Mesenchymal stem cell (in vitro differentiated cells and primary cell): ENCODE measurements at places on chromosomes 7 and 10.

- DNase-seq = peak; percentile 4
These were observed 266.0 kb downstream of the USP6NL start for GRCh38 chr10:11345224-11346054.

GRCh38 chr10:114347241-114347640, 57.1 kb downstream of the AFAP1L2 start:
- DNase-seq = peak; percentile 86

DNA sequence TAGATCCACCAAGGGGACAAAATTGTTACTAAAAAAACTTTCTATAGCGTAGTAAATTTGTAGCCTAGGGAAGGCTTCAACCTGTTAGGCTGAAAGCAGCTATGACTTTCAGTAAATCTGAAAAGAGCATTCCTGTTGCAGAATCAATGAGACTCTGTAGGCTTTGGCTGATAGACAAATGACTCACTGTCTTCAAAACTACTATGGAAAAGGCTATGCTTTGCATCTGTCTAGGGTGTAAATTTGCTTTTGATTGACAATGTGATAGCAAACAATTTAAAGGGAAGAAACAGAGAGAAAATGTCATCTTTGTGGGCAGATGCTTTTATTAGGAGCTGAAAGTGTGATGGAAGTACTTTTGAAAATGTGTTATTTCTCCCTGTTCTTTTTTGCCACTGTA, 60.6 kb downstream of the ARL5B start:
- no peak for DNase-seq

GRCh38 chr7:98753989-98754479, 115.8 kb downstream of the TMEM130 start:
- DNase-seq = no peak

DNA sequence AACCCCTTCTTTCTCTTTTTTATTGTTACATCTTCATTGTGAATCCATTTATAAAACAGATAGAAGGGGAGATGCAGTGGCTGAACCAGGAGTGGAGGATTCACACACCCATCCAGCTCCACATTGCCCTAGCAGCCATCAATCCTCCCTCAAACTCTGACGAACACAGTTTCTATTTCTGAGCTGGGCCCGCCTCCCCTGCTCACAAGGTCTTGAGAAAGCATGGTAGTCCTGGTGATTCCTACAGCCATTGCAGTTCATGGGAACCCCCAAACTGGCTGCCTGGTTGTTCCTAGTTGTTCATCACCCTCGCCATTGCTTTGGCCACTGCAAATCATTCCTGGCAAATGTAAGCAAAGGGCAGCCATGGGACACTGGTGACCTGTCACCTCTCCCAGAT, 258.5 kb upstream of the AOAH start:
- no peak for DNase-seq

- DNase-seq = peak; percentile 79
These were observed 182.1 kb downstream of the ZMYND11 start for GRCh38 chr10:317271-317769.

- no peak for DNase-seq
These were observed 784.5 kb upstream of the C7orf33 start for GRCh38 chr7:147805996-147806576.

GRCh38 chr10:380313-380940, 245.2 kb downstream of the ZMYND11 start:
- DNase-seq = no peak

DNA sequence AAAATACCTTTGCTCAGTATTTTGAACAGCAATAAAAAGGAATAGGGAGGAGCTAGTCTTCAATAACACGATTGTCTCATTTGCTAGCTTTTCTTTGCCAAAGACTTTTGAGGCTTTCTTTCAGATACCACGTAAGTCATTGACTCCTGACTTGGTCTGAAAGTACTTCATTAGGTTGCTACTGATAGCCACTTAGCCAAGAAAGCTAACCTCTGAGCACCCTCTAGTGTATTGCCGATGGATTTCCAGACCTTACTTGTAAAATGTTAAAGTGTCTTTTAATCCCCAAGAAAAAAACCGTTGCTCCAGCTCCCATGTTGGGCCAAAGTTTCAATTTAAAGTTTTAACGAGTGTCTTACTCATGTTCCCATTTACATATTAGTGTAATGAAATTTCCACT, 63.4 kb upstream of the STRIP2 start:
- no peak for DNase-seq

GRCh38 chr10:99605351-99605750, 14.9 kb downstream of the SLC25A28 start:
- DNase-seq = no peak

DNA sequence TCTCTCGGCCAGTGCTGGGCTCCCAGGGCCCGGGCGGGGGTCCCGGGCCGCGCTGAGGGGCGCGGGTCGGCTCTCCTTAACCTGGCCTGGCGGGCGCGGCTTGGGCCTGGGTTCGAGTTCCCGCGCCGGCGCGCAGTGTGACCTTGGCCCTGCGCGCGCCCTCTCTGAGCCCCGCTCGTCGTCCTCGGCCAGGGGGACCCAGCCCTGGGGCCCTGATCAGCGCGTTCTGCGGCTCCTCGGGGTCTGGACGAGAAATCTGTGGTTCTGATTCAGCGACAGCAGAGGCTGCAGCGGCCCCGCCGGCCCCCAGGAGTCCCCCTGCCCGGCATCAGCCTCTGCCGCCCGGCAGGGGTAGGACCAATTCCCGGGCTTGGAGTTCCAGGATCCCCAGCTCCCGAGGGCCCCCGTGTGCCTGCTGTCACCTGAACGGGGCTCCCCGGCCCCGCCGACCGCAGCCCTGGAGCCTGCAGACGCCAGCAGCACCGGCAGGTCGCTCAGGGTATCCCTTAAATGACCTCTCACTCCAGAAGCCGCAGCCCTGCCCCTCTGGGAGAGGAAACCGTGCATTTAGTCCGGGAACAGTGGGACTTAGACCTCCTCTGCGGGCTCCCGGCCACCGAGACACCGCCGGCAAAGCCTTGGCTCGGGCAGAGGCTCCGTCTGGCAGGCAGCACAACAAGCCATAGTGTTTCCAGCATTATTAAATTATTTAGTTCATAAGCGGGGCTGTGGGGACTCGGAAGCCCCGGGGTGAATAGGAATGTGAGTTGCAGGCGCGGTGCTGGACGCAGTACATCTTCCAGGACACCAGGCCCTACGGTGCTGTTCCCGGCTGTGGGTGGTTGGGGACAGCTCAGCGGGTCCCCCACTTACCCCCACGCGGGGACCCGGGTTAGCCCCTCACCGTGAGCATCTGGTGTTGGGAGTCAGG, 572 bp downstream of the CHST12 start:
- peak; percentile 64 for DNase-seq

DNA sequence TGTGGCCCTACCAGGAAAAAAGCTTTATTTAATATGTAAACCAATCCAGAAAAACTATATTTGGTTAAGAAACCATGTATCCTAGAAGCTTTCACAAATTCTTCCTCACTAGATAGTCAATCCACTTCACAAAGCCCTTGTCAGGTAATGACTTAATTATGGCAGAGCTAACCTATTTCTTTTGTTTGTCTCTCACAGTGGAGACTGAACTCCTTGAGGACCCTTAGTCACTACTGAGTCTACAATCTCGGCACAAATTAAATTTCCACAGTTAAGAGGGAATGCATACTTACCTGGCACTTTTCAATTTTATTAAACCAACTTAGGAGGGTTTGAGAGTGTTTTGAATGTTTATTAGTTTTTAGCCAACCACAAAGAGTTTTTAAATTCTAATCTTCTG, 23.0 kb downstream of the WAPL start:
- no peak for DNase-seq

GRCh38 chr10:73591935-73592699, 975 bp upstream of the USP54 start:
- peak; percentile 54 for DNase-seq

DNA sequence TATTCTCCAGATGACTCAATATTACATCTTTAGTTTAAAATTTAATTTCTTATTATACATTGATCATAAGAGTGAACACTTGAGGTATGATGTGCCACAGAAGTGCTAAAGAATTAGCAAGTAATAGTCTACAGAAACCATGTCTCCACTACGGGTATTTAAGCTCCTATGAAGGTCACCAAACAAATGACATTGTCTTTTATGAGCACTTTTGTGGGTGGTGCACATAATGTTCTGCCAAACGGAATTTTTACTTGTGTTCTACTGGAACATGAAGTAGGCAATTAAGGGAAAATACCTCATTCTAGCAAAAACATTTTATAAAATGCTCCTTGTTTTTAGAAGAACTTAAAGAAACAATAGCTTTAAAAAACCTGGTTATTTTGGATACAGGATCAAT, 27.4 kb upstream of the CUBN start:
- DNase-seq = no peak

DNA sequence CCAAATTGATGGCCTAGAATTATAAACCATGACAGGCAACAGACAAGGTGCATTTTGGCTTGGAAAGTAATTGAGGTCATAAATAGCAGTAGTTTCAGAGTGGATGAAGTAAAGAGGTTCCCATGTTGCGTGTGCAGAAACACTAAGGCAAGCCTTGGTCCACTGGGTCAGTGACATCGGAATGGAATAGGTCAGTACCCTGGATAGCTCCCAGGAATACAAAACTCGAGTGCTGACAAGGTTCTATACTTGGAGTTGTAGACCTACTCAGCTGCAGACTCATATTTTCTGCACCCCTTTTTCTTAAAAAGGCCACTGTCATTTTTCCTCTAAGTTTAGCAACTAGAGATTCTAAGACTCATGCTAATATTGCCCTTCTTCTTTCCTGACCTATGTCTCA, 132.8 kb downstream of the DYNC1I1 start:
- DNase-seq = peak; percentile 21

DNA sequence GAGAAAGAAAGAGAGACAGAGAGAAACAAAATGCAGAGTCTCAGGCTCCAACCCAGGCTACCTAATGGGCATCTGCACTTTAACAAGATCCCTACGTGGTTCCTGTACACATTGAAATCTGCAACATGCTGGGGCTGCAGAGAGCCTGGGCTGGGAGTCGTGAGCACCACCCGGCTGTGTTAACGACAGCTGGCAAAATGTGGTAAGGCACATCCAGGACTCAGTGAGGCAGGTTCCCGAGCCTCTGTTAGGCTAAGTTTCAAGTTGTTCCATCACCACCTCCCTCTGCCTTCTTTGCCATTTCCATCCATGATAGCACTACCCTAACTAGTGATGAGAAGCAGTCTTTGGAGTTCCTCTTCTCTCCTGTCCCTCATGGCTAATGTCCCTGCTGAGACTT, 1.4 kb downstream of the AKR1B10 start:
- DNase-seq = no peak

DNA sequence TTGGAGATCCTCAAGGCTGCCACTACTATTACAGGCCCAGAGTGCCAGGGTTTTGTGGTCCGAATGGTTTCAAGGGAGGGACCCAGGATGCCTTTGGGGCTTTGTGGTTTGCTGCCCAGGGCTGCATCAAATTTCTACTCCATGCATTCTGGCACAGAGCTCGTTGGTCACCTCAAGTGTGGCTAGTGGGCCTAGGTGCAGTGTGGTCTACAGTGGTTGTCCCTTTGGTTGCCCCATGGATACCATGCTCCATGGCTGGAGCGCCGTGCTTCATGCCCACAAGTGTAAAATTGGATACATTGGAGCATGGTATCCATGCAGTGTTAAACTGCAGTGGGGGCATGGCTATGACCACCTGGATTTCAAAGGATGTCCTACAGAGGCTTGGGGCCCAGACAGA, 5.4 kb upstream of the PRF1 start:
- DNase-seq = no peak

- peak; percentile 70 for DNase-seq
These were observed 40.8 kb downstream of the RBM20 start for GRCh38 chr10:110684800-110685446.

DNA sequence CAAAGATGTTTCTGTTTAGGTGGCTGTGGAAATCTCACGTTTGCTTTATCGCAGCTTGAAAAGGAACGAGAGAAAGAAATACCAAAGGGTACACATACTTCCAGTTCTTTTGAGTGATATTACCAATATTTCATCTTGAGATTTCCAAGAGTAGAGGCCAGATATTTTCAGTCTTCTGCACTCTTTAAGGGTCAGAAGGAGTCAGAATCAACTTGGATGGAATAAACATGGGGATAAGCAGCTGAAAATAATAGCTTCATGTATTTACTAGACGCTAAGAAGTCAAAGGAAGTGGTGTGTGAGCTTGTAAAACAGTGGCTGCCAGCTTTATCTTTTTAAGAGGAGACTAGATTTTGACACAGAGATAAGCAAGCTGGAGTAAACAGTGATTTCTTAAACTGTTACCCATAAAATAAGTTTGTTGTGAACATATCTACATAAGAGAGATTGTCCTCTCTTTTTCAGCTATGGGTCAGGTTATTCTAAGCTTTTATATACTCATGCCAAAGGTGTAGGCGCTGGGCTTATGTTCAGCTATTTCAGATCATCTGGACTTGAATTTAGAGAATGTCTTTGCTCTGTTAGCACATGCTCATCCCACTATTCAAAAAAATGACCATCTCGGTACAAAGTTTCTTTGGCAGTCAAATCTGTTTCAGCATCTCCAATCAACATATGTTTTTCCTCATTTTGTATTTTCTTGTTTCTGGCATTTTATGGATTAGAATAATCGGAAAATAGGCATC, 170.8 kb upstream of the TCF7L2 start:
- DNase-seq = peak; percentile 36

DNA sequence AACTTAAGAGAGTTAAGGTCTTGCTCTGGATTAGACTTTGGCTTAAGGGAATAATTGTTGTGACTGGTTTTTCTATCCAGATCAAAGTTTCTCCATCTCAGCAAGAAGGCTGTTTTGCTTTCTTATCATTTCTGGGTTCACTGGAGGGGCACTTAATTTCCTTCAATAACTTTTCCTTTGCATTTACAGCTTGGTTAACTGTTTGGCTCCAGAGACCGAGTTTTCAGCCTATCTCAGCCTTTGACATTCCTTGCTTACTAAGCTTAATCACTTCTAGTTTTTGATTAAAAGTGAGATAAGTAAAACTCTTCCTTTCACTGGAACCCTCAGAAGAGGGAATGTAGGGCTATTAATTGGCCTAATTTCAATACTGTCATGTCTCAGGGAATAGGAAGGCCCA, 76.4 kb downstream of the LARP4B start:
- DNase-seq = no peak

- no peak for DNase-seq
These were observed 36.8 kb upstream of the HSPA12A start for GRCh38 chr10:116779076-116779687.
